Spinal cord (tissue), 10 donors: ENCODE measurements at places on chromosomes 4 and X. TPM values are rescaled to one million over a fixed set of nuclear protein-coding genes. Genes with fewer than 3 reads are reported as not detected.

GRCh38 chr4:26239801-26240200 lies 81.0 kb upstream of the RBPJ start:
- H3K27me3 ChIP-seq, result no peaks in the 10 kb centered on the region
- peaks cover 15% of the 10 kb centered on the region for H3K4me1 ChIP-seq
- H3K27ac ChIP-seq, result peak overlapping the region; percentile 79
- no peaks in the 10 kb centered on the region for H3K36me3 ChIP-seq
- DNase-seq, result no peak

- no peak for DNase-seq
- H3K36me3 ChIP-seq, result no peaks in the 10 kb centered on the region
- no peaks in the 10 kb centered on the region for H3K4me1 ChIP-seq
These were observed 190.1 kb downstream of the ZNF330 start for GRCh38 chr4:141410839-141411238.

DNA sequence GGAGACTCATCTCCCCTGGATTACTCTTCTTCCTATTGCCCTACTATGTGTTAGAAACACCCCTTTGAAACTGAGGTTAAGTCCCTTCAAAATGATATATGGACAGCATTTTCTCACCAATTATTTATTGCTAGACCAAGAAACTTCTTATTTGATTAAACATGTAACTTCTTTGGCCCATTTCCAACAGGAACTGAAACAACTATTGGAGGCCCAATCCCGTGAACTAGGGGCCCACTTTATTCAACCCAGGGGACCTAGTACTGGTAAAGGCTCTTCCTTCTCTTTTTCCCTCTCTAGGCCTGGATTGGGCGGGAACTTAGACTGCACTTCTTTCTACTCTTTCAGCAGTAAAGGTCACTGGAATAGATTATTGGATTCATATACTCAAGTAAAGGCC lies 16.7 kb upstream of the COL25A1 start:
- DNase-seq, result no peak
- H3K27me3 ChIP-seq, result no peaks in the 10 kb centered on the region
- H3K27ac ChIP-seq, result no peak overlapping the region

- H3K27ac ChIP-seq, result no peak overlapping the region
- no peak for DNase-seq
- H3K4me3 ChIP-seq, result no peak overlapping the region
- H3K27me3 ChIP-seq, result no peaks in the 10 kb centered on the region
- no peaks in the 10 kb centered on the region for H3K4me1 ChIP-seq
These were observed 9.4 kb downstream of the IL15 start for GRCh38 chr4:141645611-141646340.

DNA sequence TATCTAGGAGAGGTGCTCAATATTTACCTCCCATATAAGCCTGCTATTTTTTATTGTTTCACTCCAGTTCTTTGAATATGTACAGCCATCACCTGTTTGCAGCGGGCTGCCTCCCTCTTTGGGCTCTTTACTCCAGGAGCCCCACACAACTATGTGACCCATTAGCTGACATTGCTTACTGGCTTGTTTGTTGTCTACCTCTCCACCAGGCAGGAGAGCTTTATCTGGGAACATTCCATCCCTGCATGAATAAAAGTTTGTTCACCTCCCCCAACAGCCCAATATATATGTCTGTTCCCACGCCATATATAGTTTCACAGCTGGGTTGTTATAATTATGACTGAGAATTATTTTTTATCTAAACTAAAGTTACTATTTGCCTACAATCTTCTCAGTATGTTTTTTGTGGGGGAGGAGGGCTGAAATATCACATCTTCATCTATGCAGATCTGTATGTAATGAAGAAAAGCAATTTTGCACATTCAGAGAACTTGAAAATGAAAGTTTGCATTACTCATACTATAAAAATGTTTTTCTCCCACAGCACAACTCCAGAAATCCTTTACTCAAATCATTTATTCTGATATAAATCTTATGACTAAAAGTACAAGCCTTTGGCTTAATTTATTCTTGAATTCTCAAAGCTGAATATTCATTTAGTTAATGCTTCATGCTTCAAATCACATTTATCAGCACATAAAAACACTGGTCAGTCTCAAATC lies 61.2 kb upstream of the DAPP1 start:
- no peaks in the 10 kb centered on the region for H3K27me3 ChIP-seq
- no peak overlapping the region for H3K27ac ChIP-seq
- H3K36me3 ChIP-seq, result no peaks in the 10 kb centered on the region
- DNase-seq, result no peak
- H3K4me3 ChIP-seq, result no peak overlapping the region
- no peaks in the 10 kb centered on the region for H3K4me1 ChIP-seq

DNA sequence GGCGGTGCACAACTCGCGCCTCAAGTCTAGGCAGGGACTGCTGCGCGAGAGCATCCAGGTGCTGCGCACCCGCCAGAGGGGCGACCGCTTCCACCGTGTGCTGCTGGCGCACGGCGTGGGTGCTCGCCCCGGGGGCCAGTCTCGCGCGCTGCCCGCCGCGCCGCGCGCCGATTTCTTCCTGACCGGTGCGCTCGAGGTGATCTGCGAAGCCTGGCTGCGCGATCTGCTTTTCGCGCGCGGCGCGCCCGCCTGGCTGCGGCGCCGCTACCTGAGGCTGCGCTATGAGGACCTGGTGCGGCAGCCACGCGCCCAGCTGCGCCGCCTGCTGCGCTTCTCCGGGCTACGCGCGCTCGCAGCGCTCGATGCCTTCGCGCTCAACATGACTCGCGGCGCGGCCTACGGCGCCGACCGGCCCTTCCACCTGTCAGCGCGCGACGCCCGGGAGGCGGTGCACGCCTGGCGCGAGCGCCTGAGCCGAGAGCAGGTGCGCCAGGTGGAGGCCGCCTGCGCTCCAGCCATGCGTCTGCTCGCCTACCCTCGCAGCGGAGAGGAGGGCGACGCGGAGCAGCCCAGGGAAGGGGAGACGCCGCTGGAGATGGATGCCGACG lies 1.3 kb downstream of the CHST7 start:
- no peak overlapping the region for H3K27ac ChIP-seq
- peak overlapping the region; percentile 51 for H3K4me3 ChIP-seq
- DNase-seq, result no peak
- H3K4me1 ChIP-seq, result no peaks in the 10 kb centered on the region
- H3K27me3 ChIP-seq, result peaks cover 5% of the 10 kb centered on the region
- H3K36me3 ChIP-seq, result no peaks in the 10 kb centered on the region

DNA sequence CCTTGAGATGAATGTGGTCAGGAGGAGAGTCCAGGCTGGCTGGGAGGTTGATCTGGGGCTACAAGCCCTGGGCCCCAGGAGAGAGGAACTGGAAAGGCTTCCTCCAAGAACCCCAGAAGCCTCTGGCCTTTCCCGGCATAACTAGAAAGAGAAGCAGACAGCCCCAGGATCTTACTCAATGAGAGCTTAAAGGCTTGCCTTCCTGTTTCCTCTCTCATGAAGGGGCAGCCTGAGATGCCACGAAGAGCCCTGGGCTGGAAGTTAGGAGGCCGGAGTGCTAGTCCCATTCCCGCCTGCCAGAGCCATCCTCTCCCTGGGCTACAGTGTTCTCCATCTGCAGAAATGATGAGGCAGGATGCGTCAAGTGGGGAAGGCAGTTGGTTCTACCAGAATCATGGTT lies 20.1 kb upstream of the XPNPEP2 start:
- H3K4me1 ChIP-seq, result no peaks in the 10 kb centered on the region
- no peak overlapping the region for H3K27ac ChIP-seq
- peaks cover 2% of the 10 kb centered on the region for H3K27me3 ChIP-seq
- no peak for DNase-seq

GRCh38 chr4:2060611-2061185 lies 1.6 kb downstream of the NAT8L start:
- DNase-seq, result no peak
- H3K27ac ChIP-seq, result no peak overlapping the region
- H3K4me3 ChIP-seq, result peak overlapping the region; percentile 44

- H3K27ac ChIP-seq, result no peak overlapping the region
- H3K27me3 ChIP-seq, result no peaks in the 10 kb centered on the region
- H3K4me1 ChIP-seq, result no peaks in the 10 kb centered on the region
- H3K36me3 ChIP-seq, result no peaks in the 10 kb centered on the region
- DNase-seq, result no peak
These were observed 133.8 kb upstream of the TACR3 start for GRCh38 chr4:103853627-103854026.

- H3K36me3 ChIP-seq, result no peaks in the 10 kb centered on the region
- H3K27ac ChIP-seq, result peak overlapping the region; percentile 95
- peak; percentile 91 for DNase-seq
These were observed 2.2 kb downstream of the MAMLD1 start for GRCh38 chrX:150365051-150365989.

DNA sequence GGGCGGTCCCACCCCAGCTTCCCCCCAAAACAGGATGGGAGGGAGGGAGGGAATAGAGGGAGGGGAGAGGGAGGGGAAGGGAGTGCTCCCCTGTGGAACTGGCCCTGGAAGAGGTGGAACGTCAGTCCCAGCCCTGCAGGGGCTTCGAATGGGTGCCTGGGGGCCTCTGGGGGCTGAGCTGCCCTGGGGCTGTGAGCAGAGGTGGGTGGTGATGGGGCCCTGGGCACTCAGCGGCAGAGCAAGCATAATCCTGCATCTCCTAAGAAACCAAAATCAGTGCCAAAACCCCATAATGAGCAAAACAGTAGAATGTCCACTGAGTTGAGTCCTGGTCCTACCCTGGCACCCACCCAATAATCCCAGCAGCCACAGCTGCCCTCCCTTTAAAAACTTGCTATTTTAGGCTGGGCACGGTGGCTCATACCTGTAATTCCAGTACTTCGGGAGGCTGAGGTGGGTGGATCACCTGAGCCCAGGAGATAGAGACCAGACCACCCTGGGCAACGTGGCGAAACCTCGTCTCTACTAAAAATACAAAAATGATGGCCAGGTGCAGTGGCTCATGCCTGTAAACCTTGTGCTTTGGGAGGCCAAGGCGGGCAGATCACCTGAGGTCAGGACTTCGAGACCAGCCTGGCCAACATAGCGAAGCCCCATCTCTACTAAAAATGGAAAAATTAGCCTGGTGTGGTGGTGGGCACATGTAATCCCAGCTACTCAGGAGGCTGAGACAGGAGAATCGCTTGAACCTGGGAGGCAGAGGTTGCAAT lies 11.1 kb downstream of the DOK7 start:
- DNase-seq, result no peak
- no peak overlapping the region for H3K27ac ChIP-seq
- peaks cover 10% of the 10 kb centered on the region for H3K36me3 ChIP-seq
- H3K4me3 ChIP-seq, result no peak overlapping the region

- no peaks in the 10 kb centered on the region for H3K36me3 ChIP-seq
- peak overlapping the region; percentile 11 for H3K27ac ChIP-seq
- peaks cover 53% of the 10 kb centered on the region for H3K4me1 ChIP-seq
- no peak overlapping the region for H3K4me3 ChIP-seq
These were observed 8.6 kb downstream of the BLOC1S4 start for GRCh38 chr4:6724421-6725111.

DNA sequence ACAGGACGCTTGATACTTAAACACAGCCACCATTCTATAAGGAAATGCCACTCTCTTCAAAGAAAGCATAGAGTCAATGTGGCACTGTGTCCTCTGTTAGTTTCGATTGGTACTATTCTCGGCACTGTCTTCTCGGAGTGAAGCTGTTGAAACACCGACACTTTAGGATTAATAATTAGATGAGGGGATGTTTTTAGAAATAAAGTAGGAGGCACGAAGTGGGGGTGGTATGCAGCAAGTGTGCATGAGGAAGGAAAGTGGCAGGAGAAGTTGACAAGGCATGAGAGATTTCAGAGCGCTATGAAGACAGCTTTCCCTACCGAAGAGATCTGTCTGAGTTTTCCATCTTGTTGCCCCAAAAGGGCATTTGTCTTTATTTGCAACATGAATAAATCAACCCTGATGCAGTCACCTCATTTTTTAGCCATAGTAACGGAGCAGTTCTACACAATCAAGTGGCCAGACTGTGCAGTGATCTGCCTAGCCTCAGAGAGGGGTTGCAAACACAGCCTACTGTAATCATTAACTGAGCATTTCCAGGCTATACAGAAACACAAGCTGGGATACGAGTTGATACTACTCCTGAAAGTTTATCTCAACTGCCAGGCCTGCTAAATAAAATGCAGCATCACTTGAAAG lies 8.3 kb downstream of the GPRIN3 start:
- H3K27ac ChIP-seq, result no peak overlapping the region
- no peaks in the 10 kb centered on the region for H3K4me1 ChIP-seq
- DNase-seq, result no peak
- no peak overlapping the region for H3K4me3 ChIP-seq
- H3K27me3 ChIP-seq, result no peaks in the 10 kb centered on the region

- no peaks in the 10 kb centered on the region for H3K36me3 ChIP-seq
- H3K27ac ChIP-seq, result no peak overlapping the region
- DNase-seq, result no peak
These were observed 34.4 kb upstream of the HAND2 start for GRCh38 chr4:173564461-173564860.

DNA sequence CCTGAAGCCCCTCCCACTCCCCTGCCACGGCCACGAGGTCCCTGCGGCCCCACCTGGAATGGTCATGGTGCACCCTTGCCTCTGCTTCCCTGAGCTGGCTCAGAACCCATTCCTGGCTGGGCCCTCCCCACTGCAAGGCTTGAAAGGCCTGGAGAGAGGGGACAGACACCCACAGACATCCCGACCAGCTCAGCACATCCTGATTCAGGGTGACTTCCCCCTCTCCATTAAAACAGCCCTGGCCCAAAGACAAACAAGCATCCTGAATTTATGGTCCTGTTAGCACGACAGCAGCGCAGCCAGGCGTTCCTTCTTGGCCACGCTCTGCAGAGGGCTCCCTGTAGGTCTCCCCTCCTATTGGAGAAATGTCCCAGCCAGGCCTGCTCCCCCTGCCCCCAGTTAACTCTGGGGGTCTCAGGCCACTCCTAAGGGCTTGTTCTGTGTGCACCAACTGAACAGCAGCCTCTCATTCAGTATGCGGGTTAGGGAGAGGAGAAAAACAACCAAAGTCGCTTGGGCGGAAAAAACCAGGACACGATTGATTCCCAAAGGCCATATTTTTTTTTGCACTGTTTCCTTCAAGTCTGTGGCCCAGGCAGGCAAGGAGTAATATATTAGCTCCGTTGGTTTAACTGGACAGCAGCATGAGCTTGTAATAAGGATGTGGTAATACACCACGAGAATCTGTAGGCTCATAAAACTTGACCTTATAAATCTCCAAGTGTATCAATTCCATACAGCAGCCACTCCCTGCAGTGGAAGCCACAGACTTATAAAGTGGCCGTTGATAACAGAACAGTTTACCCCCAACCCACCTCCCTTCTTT lies 106.7 kb upstream of the MSX1 start:
- DNase-seq, result no peak
- no peaks in the 10 kb centered on the region for H3K36me3 ChIP-seq
- H3K4me3 ChIP-seq, result no peak overlapping the region

- no peak overlapping the region for H3K4me3 ChIP-seq
- H3K4me1 ChIP-seq, result no peaks in the 10 kb centered on the region
- no peak overlapping the region for H3K27ac ChIP-seq
- no peaks in the 10 kb centered on the region for H3K36me3 ChIP-seq
- DNase-seq, result no peak
These were observed 13.4 kb upstream of the FGD1 start for GRCh38 chrX:54509400-54509799.

GRCh38 chr4:150139297-150139865 lies 61.1 kb downstream of the DCLK2 start:
- H3K4me1 ChIP-seq, result peaks cover 4% of the 10 kb centered on the region
- no peak overlapping the region for H3K4me3 ChIP-seq
- H3K36me3 ChIP-seq, result peaks cover 2% of the 10 kb centered on the region
- no peak for DNase-seq
- peak overlapping the region; percentile 44 for H3K27ac ChIP-seq

MAGEA3 gene
- total RNA-seq, result not detected

GABRE gene
- 23.4 TPM for total RNA-seq

PPP2R2C gene
- total RNA-seq, result 17.2 TPM

NEXMIF gene
- 23.9 TPM for total RNA-seq

NWD2 gene
- total RNA-seq, result 10.3 TPM

HSFX2 gene
- total RNA-seq, result 0.89 TPM

UGT2B10 gene
- not detected for total RNA-seq

STX18 gene
- total RNA-seq, result 45.3 TPM
